ENCODE measurements at places on chromosomes 16 and 17.

DNA sequence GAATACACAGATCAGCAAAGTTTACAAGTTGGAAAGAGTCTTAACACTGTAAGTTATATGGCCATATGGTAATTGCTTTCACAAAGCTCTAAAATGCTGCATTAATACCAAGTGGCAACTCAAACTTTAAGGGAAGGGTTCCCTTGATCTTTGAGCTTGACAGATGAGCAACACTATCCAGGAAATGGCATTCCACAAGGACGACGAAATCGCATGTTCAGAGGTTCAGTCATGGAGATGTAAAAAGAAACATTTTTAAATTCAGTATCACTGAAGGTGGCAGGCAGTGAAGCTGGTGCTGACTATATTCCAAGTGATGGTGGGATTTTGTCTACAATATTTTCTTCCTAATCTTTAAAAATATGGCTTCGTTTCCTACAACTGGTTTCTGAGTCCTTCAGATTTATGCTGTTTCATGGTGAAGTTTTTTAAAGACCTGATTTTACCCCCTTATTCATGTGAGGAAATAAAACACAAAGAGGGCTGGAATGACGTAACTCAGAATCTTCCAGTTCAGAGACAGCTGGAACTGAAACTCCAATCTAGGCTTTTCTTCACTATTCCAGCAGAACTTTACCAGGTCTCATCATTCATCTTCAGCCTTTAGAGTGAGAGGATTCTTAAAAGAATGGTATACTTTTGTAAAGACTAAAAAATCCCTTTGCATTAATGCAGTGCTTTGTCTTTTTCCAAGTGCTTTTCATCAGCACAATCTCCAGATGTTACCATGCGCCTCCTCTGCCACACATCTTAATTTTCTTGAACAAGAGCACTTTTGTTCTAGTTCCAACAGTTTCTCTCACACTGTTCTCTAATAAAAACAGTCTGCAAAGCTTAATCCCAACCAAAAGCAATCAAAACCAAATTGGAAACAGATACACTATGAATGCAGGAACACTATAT, 20.2 kb downstream of the CHCT1 start:
- DNase-seq = no peak

DNA sequence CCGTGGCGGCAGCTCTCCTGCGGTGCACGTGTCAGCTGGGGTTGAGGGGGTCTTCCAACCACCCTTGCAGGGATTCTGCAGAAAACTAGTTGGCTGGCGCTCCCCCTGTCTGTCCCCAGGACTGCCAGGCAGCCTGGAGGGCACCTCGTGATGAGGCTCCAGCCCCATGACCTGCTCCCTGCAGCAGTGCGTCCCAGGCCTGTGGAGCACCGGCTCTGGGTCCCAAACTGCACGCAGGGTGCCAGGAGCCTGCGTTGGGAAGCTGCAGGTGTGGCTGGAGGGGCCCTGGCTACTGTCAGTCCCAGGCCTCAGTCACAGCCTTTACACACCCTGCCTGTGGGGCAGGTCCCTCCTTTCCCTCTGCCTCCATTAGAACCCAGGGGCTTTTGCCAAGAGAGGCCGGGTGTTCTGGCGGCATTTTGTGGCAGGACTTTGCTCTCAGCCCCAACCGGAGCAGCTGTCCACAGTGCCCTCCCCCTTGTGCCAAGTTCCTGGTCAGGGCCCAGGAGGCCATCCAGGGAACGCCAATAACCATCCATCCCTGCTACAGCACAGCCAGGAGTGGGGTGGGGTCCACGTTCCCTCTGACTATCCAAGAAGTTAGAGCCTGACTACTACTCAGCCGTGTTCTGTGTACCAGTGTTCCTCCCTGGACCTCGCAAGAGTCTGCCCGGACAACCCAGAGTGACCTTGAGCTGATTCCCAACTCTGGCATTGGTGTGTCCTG, 9.2 kb downstream of the CHMP6 start:
- no peak for DNase-seq

- DNase-seq = no peak
These were observed 36.2 kb downstream of the C16orf82 start for GRCh38 chr16:27102701-27103575.

GRCh38 chr17:72445055-72445991, 324.5 kb downstream of the SOX9 start:
- DNase-seq = no peak

GRCh38 chr16:57413301-57413730, 8.7 kb downstream of the CCL17 start:
- peak; percentile 61 for DNase-seq

DNA sequence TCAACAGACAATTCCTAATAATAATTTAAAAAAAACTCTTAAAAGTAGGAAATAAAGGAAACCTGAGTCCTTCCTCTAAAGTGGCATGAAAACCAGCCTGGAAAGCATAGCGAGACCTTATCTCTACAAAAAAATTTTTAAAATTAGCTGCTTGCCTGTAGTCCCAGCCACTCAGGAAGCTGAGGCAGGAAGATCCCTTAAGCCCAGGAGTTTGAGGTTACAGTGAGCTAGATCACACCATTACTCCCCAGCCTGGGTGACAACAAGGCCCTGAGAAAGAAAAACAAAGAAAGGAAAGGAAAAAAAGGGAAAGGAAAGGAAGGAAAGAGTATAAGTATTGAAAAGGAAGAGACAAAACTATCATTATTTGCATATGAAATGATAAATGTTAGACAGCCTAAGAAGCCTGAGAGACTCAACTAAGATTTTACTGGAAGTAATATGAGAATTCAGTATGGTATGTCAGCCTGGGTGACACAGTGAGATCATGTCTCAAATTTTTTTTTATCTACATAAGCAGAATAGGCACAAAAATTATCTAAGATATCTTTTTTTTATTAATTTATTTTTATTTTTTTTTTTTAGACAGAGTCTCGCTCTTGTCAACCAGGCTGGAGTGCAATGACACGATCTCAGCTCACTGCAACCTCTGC, 113.0 kb downstream of the GOSR1 start:
- no peak for DNase-seq

DNA sequence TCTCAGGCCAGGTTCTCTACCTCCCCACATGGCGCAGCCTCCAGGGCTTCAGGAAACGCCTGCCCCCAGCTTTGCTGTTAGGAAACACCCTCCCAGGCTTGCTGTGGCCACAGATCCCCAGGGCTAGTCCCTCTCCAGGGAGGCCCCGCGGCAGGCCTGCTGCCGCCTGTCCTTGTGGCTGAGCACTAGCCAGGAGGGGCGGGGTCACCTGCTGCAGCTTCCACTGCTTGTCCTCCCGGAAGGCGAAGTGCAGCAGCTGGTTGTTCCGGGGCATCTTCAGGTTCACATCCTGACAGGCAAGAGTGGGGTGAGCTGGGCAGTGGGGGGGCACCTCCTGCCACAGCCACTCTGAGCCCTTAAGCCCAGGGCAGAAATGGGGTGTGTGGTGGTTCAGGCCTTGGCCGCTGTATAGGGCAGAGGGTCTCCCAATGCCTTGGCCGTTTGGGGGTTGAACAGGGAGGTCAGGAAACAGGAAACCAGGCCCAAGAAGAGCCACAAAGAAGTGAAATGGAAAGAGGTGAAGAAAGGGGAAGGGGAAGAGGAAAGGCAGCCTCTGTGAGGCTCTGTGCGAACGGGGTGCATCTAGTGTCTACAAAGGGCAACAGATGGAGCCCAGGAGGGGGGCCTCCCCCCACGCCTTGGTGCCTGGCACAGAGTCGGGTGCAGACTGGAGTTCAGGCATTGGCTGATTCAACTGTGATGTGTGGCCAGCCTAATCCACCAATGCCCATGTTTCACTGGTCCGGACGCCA, 2.0 kb downstream of the ROGDI start:
- peak; percentile 29 for DNase-seq

- no peak for DNase-seq
These were observed 41.3 kb downstream of the BEAN1 start for GRCh38 chr16:66468321-66468965.

- no peak for DNase-seq
These were observed 638 bp upstream of the TMEM88 start for GRCh38 chr17:7854078-7854777.

- DNase-seq = no peak
These were observed 38.8 kb downstream of the RAI1 start for GRCh38 chr17:17719966-17720543.

DNA sequence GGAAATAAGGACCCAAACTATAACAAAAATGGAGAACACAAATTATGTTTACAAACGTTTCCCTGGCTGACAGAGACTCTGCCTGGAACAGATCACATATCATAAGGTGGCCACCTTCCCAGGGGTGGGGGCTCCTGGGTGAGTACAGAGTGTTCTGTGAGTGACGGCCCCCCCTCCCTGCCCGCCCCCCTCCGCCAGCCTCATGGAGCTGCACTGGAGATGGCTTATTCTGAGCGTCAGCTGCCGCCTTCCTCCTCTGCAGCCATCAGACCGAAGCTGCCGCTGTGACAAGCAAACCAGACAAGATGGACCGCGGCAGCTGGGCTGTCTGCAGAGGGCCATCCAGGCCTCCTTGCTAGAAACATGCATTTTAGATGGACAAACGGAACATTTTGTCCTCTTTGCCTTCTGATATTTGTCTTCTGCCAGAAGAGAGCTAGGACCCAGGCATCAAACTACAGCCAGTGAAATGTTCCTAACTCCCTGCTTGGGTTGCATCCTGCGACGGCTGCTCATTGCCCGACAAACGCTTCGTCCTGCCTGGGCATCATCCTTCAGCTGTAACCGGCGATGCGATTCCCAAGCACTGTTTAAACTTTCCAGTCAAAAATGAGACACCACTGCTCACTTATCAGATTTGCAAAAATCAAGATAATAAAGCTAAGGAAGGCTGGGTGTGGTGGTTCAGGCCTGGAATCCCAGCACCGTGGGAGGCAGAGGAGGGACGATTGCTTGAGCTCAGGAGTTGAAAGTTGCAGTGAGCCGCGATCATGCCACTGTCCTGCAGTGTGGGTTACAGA, 15.3 kb upstream of the RPTOR start:
- DNase-seq = no peak

DNA sequence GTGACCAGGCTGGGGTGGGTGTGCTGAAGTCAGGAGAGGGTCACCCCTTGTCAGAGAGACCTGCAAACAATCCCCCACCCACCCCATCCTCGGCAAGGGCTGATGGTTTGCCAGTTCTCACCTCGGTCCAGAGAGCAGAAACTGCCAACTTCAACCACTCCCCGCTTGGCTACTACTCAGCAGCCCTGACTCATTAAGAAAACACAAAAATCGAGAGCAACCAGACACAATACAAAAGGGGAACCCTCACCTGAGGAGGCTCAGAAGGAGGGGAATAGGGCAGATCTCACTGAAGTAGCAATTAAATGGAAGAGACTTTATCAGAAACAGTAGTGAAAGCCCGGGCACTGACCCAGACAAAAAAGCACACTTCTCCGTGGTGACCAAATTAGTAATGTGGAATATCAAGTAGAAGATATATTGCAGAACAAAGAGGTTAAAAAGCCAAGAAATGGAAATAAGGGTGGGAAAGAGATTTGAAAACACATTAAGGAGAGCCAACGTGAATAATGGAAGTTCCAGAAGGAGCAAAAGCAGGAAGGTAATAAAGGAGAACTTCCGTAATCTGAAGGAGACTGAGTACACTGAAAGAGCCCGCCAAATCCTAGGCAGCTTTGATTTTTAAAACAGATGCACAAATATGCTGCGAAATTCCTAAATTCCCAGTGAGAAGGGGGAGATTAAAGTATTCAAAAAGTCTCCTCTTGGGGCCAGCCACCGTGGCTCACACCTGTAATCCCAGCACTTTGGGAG, 23.6 kb downstream of the CENPV start:
- no peak for DNase-seq

- no peak for DNase-seq
These were observed 3.6 kb downstream of the CDC42EP4 start for GRCh38 chr17:73308017-73308823.

DNA sequence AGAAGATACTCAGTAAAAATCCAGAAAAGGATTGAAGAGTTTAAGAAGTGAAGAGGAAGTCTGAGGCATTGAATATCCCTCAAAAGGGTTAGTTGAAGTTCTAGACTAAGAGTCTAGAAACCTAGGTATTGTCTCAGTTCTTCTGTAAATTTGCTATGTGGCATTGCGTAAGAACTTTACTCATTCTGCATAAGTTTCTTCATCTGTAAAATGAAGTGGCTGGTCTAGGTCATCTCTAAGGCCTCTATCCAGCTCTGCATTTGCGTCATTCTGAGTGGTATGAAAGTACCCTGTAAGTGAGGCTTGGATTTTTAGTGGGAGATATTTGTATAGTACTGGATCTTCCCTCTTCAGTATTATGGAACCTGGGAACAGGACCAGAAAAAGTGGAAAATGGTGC, 130.2 kb downstream of the MYO1D start:
- DNase-seq = no peak

- no peak for DNase-seq
These were observed 39.4 kb upstream of the DHX8 start for GRCh38 chr17:43444223-43445008.

GRCh38 chr16:22739077-22739476, 74.9 kb upstream of the HS3ST2 start:
- DNase-seq = no peak

- no peak for DNase-seq
These were observed at the start of gene HS3ST2 for GRCh38 chr16:22813948-22814710. Gene HS3ST2, plus strand, starts transcription at chr16:22814162. Its CDS starts 449 bp downstream, at chr16:22814611.

GRCh38 chr17:60496041-60496440, 30.0 kb downstream of the APPBP2 start:
- no peak for DNase-seq

GRCh38 chr16:11673091-11674000, 5.1 kb downstream of the SNN start:
- DNase-seq = no peak
